Stimulated activated CD4-positive, alpha-beta T cell treated with anti-CD3 and anti-CD28 coated beads, Interleukin-12 subunit alpha, Interleukin-12 subunit beta, amount 100 ng/mL, for 4 hours (primary cell): ENCODE measurements at places on chromosomes 6 and 20.

DNA sequence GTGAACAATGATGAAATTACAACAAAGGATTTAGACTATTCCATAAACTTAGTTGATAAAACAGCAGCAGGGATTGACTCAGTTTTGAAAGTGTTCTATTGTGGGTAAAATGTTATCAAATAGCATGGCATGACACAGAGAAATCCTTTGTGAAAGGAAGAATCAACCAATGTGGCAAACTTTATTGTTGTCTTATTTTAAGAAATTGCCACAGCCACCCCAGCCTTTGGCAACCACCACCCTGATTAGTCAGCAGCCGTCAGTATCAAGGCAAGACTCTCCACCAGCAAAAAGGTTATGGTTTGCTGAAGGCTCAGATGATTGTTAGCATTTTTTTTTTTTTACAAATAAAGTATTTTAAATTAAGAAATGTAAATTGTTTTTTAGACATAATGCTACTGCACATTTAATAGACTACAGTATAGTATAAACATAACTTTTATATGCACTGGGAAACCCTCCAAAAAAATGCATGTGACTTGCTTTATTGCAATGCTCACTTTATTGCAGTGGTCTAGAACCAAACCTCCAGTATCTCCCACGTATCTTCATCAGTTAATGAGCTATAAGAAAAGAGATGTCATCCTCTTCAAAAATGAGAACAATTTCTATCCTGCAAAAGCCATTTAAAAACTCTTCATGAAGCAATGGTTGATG lies 162.7 kb downstream of the SOBP start:
- no peak for DNase-seq

GRCh38 chr6:40042232-40042631 lies 108.0 kb upstream of the MOCS1 start:
- no peak for DNase-seq

DNA sequence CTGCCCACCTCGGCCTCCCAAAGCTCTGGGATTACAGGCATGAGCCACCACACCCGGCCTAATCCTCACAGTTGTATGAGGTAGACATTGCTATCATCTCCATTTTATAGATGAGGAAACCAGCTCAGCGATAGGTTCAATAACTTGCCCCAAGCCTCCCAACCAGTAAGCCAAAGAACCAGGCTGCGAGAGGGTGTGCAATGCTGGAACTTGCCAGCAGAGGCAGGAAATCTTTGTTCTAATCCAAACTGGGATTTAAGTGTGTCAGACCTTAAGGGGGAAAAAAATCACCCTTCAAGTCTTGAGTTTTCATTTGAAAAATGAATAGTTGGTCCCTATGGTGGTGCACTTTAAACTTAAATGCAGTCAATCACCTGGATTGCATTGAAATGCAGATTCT lies 20.1 kb upstream of the RNGTT start:
- no peak for DNase-seq

- no peak for DNase-seq
These were observed 26.0 kb downstream of the MAS1 start for GRCh38 chr6:159916752-159917151.

- DNase-seq, result no peak
These were observed 40.8 kb upstream of the TMEM244 start for GRCh38 chr6:129901910-129902309.

DNA sequence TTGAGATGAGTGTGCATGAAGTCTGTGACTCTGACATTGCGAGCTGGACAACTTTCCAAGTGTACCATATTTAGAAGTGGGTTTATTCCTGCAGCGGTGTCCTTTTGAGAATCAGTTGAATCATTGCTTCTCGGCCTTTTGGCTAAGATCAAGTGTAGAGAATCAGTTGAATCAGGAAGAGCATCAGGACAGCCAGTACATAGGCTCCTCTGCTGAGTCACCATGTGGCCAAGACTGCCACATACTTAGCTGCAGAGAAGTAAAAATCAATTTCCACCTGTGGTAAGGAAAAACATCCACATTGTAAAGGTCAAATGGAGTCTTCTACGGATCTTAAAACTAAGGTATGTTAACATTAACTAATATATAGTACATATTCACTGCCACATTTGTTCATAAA lies 428.4 kb upstream of the MARCKS start:
- no peak for DNase-seq

GRCh38 chr6:2763345-2763841 lies 1.8 kb upstream of the WRNIP1 start:
- no peak for DNase-seq

DNA sequence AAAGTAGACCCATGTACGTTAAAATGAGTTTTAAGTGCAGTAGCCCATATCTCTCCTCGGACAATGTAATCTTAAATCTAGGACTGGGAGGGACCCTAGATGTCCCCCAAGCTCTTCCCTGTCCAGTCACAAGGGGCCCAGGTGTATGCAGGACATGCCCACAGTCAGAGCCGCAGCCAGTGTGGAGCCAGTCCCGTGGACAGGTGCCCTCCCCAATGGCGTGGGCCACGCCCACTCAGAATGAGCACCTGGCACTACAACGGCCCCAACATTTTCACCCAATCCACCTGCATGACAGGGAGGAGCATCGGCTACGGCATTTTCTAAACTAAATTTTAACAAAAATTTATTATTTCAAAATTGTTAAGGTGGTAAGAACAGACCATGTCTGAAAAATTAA lies 53.2 kb downstream of the WDR27 start:
- DNase-seq, result no peak

DNA sequence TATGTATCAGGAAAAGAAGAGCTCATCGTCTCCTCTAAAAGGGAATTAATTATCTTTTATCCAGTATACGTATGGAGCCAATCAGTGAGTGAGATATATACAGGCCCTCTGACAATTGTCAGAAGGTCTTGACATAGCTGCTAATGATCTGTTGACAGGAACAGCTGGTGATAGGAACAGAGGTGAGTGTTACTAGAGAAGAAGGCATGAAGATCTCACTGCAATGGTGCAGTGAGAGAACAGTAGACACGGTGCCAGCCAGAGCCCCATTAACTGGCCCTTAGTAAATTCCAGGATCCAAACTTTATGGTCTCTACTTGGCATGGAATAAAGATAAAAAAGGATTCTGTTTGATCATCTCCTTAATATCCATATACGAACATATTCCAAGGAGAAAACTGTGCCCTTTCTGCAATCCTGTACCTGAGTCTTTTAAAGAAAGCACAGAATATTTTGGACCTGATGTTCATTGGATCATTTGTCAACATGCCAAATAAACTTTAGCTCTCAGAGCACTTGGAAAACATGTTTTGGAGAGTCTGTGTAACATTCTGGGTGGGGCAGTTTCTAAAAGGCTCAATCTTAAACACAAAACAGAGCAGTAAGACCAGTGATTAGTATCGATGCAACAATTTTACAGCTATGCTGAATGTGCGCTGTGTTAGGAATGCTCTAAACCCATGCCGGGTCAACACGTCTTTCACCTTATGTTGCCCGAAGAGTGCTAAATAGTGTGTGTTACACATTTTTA lies 135.8 kb upstream of the CITED2 start:
- DNase-seq, result no peak

DNA sequence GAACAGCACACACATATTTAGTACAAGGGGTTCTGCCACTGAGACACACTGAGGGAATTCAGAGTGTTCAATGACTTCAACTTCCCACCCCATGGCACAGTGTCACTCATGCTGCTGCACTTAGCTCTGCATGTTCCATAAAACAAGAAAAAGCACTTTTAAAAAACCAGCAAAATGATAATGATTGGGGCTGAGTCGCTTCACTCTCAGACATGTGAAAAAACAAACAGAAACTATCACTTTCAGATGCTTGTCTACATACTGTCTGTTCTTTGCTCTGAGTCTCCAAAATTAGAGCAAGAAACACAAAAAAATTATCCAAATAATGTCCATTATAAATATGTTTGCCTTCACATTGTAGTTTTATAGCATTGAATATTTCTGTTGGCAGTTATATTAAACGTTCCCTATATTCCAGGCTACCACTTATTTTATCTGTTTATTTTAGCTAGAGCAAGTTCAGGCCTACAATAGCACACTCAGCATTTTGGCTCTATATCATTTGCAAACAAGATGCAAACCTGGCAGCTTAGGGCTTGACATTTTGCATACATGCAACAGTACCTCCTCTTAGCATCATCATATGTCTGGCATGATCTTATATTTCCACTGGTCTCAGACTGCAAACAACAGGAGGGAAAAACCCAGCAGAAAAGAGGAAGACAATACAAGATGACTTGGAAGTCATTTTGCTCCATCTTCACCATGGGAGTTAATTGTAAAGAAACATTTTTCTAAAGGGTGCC lies 398.8 kb downstream of the HACE1 start:
- DNase-seq, result no peak

- DNase-seq, result no peak
These were observed 28.4 kb upstream of the FRMD1 start for GRCh38 chr6:168107191-168107983.

GRCh38 chr6:169714178-169714577 lies 10.1 kb downstream of the PHF10 start:
- no peak for DNase-seq

DNA sequence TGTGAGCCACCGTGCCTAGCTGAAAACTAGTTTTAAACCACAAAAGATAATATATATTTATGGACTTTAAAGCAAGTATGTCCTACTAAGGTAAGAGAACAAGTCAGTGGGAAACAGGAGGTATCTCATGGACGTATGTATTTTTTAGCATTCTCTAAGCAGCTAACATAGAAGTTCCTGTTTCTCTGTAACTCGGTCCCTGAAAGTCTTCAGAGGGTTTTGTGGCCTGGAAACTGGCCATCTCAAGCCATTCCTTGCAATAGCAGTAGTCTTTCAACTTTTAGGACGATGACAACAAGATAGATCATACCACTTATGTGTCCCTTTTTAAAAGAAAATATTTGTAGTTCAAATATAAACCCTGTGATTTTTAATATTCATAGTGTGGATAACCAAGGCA lies 95.6 kb upstream of the RALGAPA2 start:
- no peak for DNase-seq

GRCh38 chr20:42894483-42894882 lies 295.2 kb downstream of the PTPRT start:
- no peak for DNase-seq

DNA sequence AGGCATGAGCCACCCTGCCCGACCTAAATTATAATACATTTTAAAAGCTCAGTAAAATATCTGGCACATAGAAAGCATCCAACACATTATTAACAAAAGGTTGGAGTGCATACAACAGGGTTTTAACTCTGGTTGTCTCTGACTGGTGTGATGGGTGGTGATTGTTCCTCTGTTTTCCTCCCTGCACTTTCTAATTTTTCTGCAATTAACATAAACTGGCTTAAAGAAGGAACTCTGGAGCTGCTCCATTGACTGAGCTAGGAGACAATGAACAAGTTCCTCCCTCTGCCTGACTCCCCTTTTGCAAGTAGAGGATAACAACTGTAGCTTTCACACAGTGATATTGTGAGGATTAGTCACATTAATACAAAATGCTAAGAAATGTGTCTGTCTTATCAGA lies 48.5 kb upstream of the SIRPG start:
- DNase-seq, result no peak

DNA sequence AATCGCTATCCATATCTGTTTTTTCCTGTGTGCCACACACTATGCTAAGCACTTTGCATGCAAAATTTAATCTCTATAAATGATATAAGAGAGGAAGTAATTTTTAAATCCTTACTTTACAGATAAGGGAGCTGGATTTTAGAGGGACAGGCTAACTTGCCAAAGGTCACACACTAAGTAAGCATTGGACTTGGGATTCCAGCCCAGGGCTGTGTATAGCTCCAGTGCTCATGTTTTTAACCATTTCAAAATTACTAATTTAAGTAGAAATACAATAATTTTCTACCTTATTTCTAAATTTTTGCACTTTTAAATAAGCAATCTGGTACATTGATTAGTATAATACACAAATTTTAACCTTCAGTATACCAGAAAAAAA lies 144.6 kb downstream of the UST start:
- no peak for DNase-seq

- DNase-seq, result no peak
These were observed 4.5 kb downstream of the TMEM14A start for GRCh38 chr6:52675372-52675771.

- no peak for DNase-seq
These were observed 7.9 kb upstream of the ITPR3 start for GRCh38 chr6:33613146-33613794.
